Ascending aorta (tissue), 2 donors: ENCODE measurements at places on chromosomes 3 and 15. TPM values are rescaled to one million over a fixed set of nuclear protein-coding genes. Genes with fewer than 3 reads are reported as not detected.
A peak's percentile ranks its signal among the peaks of the same experiment; 100 is the strongest.

ZNF385D gene
- total RNA-seq, result 32.0 TPM

SPATA12 gene
- total RNA-seq, result not detected

SLC12A8 gene
- not detected for total RNA-seq

PLXNB1 gene
- total RNA-seq, result 160 TPM

CAMKV gene
- not detected for total RNA-seq

DNA sequence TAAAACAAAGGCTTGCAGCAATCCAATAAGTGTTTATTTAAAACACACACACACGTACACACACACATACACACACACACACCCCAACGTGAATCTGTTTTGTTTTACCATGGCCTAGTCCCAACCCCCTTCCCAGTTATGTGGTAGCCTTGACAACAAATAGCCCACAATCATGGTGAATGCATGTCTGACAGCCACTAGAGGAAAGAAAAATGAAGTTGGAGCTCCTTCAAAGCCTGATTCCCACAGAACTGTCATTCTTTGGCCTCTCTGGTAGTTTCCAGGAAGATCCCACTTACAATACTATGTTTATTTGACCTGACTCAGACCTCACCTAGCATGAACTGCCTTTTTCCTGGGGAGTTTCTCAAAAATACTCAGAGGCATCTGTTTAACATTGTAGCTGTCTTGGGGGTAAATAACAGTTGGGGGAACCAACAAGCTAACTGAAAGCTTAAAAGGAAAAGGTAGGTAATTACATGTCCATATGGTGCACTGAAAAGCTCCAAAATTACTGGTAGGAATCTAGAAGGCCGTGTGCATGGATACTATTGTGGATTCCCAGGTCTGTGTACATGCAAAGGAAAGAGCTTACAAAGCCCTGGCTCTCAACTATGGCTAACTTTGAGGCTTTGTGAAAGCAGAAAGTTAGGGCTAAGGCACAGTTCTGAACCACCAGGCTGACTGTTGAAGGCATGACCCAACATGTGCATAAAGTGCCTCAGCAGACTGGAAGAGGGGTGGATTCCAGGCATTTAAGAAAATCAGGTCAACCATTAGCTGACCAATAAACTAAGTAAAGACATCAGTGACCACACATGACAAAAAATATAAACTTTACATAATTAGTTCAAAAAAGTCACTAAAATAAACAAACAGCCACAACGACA, 65.3 kb downstream of the FAIM start:
- no peak for DNase-seq

- no peak for DNase-seq
Observed at GRCh38 chr3:8980756-8981257, 17.5 kb upstream of the RAD18 start.

- DNase-seq, result no peak
Observed at GRCh38 chr3:154660811-154661210, 230.8 kb upstream of the GPR149 start.

GRCh38 chr3:128917291-128917690, 37.9 kb downstream of the ACAD9 start:
- peak; percentile 12 for DNase-seq

DNA sequence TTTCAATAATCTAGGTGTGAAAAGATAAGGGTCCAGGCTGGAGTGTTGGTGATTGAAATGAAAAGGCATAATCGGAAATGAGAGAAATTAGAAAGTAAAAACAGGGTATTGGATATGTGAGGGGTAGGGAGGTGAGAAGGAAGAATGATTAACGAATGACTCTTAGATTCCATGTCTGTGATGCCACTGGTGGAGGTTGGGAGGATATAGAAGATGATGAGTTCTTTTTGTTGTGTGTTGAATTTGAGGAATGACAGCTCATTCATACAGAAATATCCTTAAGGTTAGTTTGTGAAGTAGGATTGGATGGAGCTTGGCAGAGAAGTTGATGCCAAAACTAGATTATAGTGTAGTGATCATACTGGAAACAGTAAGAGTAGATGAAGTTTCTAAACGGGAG, 72.2 kb upstream of the CCNL1 start:
- DNase-seq, result no peak

GRCh38 chr3:55267206-55267930, 219.7 kb downstream of the WNT5A start:
- DNase-seq, result no peak

DNA sequence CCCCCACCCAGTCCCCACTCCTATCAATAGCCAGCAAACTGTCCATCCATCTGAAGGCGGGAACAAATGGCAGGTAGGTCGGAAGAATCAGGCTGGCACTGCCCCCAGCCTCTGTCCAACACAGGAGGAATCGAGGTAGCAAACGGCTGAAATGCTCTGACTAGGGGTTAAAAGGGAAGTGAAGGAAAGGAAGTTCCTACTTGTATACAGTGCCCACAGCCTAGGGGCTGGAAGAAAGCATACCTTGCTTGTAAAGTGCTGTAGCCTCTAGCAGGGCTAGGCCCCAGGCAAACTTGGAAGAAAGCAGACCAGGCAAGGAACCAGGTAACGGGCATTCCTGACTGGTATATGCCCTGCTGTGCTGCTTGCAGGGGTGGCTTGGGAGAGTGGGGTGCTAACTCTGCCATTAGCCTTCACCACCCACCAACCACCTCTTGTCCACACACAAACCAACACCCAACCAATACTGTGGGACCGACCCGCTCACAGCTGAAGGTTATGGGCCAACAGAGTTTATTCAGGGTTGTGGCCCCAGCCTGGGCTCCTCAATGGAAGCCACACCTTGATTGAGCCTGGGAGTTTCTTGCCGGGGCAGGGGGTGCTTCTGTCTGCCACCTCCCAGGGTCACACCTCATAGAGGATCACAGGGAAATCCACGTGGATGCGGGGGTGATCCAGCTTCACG, 2.4 kb downstream of the TUSC2 start:
- DNase-seq, result no peak

DNA sequence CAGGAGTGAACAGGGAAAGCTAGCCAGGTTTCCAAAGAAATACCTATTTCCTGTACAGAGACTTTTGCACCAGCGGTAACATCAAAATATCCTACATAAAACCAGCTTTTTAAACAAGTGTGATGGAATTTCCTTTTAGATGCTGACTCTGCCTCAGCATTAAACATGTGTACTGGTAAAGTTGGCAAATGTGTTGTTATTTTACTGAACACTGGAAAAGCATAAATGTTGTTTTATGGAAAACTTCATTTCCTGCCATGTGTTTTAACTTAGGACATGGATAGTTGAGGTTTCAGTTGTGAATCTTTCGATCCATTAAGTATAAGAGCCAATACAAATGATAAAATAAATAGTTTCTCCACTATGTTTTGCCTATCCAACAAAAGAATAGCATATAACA, 15.7 kb downstream of the OXNAD1 start:
- DNase-seq, result no peak

- DNase-seq, result no peak
Observed at GRCh38 chr3:136898954-136899353, 36.9 kb downstream of the NCK1 start.

- peak; percentile 80 for DNase-seq
Observed at GRCh38 chr3:42036483-42036823, 54.7 kb upstream of the TRAK1 start.

GRCh38 chr15:46411900-46412299, 777.1 kb downstream of the SQOR start:
- DNase-seq, result no peak

GRCh38 chr3:52243791-52244628, 1.5 kb upstream of the PPM1M start:
- DNase-seq, result peak; percentile 72

DNA sequence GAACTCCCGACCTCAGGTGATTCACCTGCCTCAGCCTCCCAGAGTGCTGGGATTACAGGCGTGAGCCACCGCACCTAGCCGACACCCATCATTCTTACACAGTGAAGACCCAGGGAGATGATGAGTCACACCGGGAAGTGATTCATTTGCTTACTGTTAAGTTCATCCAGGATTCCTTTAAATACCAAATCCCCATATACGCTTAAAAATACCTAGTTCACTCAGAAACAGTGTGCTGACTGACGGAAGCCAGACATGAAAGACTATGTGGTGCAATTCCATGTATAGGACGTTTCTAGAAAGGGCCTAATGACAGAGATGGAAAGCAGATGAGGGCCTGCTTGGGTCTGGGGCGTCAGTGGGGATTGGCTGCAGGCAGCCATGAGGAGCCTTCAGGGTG, 75.2 kb downstream of the APBA2 start:
- no peak for DNase-seq

GRCh38 chr3:4163011-4163410, 140.2 kb upstream of the SETMAR start:
- DNase-seq, result no peak

- no peak for DNase-seq
Observed at GRCh38 chr3:188034989-188035388, 119.0 kb upstream of the LPP start.

GRCh38 chr15:52653431-52653964, 25.7 kb downstream of the ATOSA start:
- no peak for DNase-seq
